ENCODE measurements at places on chromosomes 2 and 18.
A peak's percentile ranks its signal among the peaks of the same experiment; 100 is the strongest.

GRCh38 chr2:227228061-227228667 lies 63.7 kb downstream of the COL4A3 start:
- peak; percentile 33 for DNase-seq

DNA sequence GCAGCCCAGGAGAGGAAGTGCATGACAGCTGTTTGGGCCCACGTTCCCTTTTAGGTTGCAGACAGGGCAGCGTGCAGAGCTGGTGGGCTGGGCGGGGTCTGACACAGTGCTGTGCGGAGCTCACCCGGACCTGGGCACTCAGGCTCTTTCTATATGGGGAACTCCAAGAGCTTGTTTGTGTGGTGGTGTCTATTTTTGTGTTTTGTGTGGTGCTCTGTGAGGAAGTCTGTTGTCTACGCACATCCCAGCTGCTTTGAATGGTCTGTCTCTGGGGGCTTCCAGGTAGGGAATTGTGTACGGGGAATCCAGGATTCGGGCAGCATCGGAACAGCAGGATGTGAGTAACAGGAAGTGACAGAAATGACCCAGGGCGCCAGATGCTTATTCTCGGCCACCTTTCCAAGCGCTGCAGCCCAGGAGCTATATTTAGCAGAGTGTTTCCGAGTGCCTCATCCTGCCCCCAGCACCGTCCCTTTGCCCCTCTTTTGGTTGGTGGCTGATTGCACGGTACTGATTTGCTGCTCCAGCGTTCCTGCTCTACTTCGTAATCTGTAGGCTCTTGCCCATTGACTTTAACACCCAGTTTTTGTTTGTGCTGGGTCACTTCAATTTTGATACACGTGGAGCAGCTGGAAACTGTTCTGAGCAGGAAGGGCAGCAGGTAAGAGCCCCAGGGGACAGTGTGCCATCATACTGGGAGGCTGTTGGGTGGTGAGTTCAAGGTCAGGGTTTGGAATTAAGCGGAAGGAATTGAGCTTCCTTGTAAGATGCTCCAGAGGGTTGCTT lies 64.7 kb downstream of the DGKD start:
- DNase-seq, result no peak

GRCh38 chr2:101909760-101910159 lies 82.0 kb upstream of the IL1R2 start:
- DNase-seq, result no peak

DNA sequence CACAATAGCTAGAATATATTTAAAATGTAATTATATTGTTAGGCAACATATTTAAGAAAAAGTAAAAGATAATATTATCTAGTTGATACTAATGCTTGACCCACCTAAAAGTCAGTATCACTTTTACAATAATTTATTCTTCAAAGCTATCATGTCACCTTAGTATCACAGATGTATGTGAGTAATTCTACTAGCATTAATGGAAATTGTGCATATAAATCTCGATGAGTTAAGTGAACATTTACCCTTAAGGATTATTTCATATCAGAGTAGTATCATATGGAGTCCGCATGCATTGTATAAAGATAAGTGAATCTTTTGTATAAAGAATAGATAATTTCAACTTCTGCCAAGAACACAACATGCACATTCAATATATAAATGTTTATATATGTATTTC lies 103.4 kb downstream of the AGPS start:
- no peak for DNase-seq

DNA sequence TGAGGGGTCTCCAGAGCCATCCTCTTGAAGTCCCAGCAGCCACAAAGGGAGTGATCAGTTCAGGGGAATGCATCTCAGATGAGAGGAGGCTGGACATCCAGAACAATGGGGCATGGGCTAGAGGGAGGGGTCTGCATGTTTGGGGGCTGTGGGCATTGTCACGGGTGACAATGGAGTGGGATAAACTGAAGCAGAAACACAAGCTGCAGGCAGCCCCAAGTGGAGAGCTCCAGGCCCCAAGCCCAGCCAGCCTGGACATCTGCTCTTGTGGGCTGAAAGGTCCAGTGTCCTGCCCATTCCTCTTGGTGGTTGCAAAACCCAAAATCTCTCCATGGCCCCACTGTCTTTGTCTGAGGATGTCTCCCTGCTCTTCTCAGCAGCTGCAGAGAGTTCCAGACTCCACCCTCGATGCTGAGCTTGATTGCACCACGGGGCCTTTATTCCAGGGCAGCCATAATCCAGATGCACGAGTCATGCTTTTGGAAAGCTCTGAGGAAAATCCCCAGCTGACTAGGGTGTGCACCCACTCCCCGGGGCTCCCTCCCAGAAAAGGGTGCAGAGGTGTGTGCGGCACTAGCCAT lies 149.4 kb downstream of the TNS1 start:
- peak; percentile 89 for DNase-seq

- no peak for DNase-seq
Observed at GRCh38 chr18:40980171-40980570, 974.9 kb upstream of the PIK3C3 start.

GRCh38 chr2:52327641-52328040 lies 1295.7 kb upstream of the NRXN1 start:
- no peak for DNase-seq

GRCh38 chr2:209973328-209973727 lies 29.1 kb upstream of the RPE start:
- DNase-seq, result no peak

GRCh38 chr2:217784996-217785543 lies 217.7 kb downstream of the TNS1 start:
- no peak for DNase-seq

- no peak for DNase-seq
Observed at GRCh38 chr2:109344270-109344805, 215.3 kb downstream of the SH3RF3 start.

- no peak for DNase-seq
Observed at GRCh38 chr2:190335225-190335559, 8.2 kb upstream of the INPP1 start.

GRCh38 chr2:26702025-26702424 lies 9.5 kb downstream of the KCNK3 start:
- DNase-seq, result no peak

- no peak for DNase-seq
Observed at GRCh38 chr18:3842844-3843243, 392.9 kb downstream of the TGIF1 start.

All from GM03348 (cell line).